Globus pallidus (tissue), 1 donor: ENCODE measurements at places on chromosomes 3 and 15.

DNA sequence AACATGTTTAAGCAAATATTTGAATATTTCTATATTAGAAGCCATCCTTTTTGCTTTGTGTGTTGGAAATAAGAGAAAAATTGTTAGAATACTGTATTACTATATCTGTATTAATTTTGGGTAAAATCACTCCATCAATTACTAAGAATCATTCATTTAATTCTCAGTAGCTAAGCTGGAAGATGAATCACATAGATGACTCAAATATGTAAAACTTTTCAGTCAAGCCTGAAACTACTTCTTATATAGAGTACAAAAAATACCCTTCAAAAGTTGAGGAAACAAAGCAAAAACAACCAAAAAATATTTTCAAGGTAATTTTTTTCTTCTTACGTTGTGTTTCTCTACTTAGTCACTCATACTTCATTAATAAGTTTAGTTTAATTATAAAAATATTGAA is 205.7 kb upstream of the ROBO1 start:
- DNase-seq = no peak

GRCh38 chr3:170905862-170906261 is 2.6 kb downstream of the EIF5A2 start:
- DNase-seq = no peak

DNA sequence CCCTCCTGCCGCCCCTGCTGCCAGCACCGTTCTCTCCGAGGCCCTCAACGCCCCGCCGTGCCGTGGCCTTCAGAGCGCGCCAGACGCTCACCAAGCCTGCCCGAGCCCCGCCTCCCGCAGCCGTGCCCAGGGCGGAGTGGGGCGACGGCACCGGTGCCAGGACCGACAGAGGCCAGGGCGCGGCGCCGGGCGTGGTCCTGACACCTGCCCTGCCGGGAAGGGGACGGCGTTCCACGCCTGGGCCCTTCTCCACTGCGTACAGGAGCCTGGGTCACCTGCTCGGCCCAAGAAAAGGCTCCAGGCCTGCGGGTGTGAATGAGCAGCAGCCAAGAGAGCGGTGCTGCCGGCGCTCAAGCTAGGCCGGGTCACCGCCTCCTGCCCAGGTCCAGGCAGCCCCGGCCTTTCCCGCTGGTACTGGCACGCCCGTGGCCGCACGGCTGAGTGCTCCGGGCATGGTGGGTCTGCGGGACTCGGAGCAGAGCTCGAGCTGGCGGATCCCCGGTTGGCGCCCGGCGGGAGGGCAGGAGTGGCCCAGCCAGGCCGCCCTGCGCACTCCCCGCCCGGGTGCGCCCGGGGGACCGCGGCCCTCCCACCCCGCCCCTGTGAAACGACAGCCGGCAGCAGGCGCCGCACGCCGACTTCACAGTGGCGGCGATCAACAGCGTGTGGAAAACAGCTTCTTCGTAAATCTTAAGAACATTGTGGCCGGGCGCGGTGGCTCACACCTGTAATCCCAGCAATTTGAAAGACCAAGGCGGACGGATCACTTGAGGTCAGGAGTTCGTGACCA is 4.2 kb downstream of the OCA2 start:
- DNase-seq = no peak

GRCh38 chr15:68578175-68578979 is 416 bp upstream of the CORO2B start:
- peak; percentile 85 for DNase-seq

DNA sequence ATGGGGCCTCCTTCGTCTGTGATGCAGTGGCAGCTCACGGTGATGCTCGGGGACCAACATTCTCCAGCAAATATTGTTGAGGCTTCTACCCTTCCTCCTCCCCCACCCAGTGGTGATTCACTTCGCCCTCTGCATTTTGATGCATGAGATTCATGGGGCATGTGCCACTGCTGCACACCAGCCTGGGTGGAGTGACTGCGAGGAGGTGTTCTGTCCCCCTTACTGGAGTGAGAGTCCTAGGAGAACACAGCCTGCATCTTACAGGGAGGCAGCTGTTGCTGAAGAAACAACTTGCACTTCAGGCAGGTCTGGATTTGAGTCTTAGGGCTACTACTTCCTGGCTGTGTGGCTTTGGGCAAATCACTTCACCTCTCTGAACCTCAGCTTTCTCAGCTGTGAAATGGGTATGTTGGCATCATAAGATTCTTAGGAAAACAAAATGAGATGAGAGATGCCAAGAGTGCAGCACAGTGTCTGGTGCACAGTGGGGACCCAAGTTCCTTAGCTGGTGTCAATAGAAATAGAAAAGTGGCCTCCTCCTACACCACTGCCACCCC is 10.2 kb upstream of the SKOR1 start:
- no peak for DNase-seq

DNA sequence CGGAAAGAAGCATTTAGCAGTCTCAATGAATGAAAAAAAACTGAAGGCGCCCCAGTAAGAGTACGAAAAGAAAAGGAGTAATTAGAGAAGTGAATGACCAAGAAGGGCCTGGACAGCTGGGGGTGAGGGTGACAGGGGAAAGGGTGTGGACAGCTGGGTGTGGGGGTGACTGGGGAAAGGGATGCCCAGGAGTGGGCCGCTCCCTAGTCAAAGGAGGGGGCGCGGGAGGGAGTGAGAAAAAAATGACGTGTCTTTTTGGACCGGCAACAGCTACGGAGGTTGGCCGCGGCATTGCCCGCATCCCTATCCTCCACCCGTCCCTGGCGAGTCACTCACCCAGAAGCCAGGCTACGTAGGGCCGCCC is 274 bp upstream of the ZCWPW2 start:
- no peak for DNase-seq

GRCh38 chr3:23549148-23549910 is 256.4 kb upstream of the UBE2E1 start:
- DNase-seq = no peak

DNA sequence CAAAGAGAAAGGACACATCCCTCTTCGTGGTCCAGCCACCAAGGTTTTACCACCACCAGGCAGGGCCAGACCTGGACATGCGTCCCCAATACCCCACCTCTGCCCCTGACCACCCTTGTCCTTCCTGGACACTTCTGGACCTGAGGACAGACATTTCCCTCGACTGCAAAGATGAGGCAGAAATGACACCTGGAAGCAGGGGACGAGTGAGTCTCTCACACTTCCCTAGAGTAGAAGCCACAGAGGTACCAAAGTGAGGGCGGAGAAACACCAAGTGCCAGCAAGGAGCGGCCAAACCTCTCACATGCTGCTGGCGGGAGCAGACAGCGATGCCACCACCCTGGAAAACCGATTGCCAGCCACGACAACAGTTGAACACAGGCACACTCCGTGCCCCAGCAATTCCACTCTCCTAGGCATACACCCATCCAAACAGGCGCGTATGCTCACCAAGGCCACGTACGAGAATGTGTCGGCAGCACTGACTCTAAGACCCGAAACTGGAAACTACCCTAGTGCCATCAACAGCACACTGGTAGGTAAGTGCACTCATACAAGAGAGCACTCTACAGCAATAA is 207.0 kb upstream of the NSMCE3 start:
- DNase-seq = no peak

- DNase-seq = no peak
Measured at GRCh38 chr3:63441262-63441661, 163.2 kb downstream of the SYNPR start.

DNA sequence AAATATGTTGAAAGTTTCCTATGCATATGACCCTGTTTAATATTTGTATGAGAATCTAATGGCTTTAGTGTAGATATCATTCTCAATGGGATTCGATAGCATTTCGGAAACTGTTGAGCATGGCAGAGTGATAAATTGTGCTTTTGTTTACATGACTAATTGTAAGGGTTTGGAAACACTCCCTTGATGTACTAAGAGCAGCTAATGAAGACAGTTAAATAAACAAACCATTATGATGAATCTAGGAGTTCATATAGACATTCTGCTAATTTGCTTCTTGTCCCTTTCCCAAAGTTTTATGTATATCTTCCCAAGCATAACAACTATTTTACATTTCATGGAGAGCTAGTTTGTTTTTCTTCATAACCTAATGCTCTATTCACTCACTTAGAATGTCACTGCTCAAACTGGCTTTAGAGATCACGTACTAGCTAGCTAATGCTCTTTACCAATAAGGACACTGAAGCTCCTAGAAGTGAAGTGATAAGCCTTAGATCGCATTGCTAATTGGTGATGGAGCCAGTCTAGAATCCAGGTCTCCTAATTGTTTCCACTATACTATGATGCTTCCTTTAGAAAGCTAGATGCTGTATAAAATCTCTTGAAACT is 140.8 kb downstream of the TP63 start:
- DNase-seq = no peak

GRCh38 chr15:32837935-32838334 is 120.1 kb downstream of the GREM1 start:
- no peak for DNase-seq

- no peak for DNase-seq
Measured at GRCh38 chr3:34742151-34742550, 897.2 kb upstream of the ARPP21 start.

DNA sequence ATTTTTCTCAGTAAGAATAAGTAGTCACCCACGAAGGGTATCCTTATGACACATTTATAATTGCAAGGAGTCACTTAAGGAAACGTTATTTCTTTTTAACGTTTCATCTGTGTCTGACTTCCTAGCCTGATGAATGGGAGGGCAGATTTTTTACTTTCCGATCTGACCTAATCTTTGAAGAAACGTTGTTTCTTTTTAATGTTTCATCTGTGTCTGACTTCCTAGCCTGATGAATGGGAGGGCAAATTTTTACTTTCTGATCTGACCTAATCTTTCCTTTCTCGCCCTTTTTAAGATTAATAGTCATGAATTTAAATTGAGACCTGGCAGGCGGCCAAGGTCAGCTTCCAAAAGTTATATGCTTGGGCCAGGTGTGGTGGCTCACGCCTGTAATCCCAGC is 3.0 kb upstream of the KLHL6 start:
- no peak for DNase-seq

DNA sequence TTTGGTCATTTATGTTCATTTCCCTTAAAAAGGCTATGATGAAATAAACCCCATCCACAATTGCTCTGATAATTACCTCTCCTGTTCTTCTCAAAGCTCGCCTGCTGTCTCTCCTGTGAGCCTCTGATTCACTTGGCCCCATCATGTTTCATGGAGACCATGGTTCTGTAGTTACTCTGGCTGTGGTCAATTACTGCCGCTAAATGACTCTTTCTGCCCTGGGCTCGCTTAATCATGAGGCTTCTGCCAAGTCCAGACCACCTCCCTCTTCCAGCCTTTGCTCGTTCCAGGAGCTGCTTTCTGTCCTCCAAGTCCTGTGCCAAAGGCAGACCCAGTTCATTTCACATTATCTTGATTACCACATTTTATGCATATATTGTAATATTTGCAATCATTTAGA is 91.9 kb downstream of the THSD4 start:
- DNase-seq = no peak

- DNase-seq = no peak
Measured at GRCh38 chr15:52060501-52060900, 41.5 kb downstream of the MAPK6 start.

GRCh38 chr15:66429117-66429516 is 42.4 kb downstream of the MAP2K1 start:
- no peak for DNase-seq

DNA sequence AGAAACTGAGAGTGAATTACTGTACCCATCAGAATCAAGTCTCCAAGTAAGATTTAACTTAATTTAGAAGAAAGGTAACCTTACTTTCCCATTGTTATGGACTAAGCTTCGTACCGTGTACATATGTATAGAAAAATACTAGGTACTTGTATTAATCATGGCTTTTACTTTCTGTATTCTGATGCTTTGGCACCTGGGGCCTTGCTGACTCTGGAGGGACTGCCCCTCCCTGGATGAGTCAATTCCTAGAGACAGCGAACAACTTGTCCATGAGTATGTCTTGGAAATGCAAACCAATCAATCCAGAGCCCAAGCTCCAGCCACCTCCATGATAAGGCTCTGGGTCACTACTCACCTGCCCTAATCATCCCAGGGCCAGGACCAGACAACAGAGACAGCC is 50.0 kb upstream of the DGKG start:
- no peak for DNase-seq

DNA sequence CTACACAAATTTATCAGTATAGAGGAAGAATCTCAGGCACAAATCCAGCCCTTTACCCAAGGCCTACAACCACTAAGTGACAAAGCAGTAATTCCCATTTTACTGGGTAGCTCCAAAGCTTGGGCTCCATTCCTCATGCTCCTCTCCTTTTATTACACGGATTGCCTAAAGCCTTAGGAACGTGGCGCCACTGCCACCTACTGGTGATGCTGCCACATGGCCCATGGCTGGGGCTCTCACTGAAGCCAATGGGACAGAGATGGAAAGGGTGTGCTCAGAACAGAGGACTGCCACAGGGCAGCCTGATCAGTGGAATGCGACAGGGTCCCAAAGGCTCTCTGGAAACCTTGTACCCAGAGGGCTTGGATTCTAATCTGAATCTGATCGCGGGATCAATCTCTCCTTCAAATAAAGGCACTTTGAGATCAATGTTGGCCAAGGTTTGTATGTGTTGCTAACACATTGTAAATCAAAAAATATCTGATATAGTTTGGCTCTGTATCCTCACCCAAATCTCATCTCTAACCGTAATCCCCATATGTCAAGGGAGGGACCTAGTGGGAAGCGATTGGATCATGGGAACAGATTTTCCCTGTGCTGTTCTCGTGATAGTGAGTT is 33.5 kb upstream of the LYZL4 start:
- DNase-seq = peak; percentile 69

DNA sequence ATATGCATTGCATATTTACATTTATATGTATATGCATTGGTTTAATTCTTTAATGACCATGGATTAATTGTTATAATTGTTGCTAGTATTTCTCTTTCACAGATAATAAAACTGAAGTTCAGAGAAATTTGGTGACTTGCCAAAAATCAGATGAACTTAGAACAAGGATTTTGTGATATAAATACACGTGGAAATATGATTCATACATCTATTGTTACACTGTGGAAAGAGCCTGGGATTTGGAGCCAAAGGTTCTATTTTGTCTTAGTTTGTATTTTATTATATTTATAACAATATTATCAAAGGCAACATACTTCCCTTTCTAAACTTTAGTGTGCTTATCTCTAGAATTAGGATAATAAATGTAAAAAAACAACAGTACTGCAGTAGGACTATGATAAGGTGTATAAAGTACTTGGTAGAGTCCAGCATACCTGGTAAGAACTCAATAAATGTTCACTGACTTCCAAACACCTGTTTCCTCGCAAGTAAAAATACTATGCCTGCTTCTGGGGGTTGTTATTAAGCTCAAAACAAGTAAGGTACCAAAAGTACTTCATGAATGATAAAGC is 342.9 kb downstream of the THSD4 start:
- DNase-seq = no peak

- DNase-seq = no peak
Measured at GRCh38 chr15:68176601-68177000, 28.5 kb downstream of the CALML4 start.

- DNase-seq = no peak
Measured at GRCh38 chr3:142417302-142417701, 30.5 kb downstream of the XRN1 start.
